Lung (tissue), 17 donors: ENCODE measurements at places on chromosomes 7 and 10. TPM values are rescaled to one million over a fixed set of nuclear protein-coding genes. Genes with fewer than 3 reads are reported as not detected.

DNA sequence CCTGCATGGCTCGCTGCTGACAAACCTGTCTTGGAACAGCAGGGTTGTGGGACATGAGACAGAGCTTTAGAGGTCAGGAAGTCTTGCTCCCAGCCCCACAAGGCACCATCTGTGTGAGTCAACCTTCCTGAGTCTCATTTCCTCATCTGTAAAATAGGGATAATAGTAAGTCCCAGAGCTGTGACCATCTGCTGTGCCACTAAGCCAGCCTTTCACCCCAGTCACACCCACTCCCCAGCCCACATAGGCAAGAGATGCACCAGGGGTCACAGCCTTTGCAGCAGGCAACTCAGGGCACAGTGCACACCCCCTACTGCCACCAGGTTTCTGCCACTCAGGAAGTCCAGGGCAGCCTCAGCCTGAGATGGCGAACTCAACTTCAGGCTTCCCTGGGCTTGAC is 29.4 kb upstream of the CDH23 start:
- no peaks in the 10 kb centered on the region for H3K36me3 ChIP-seq
- peak overlapping the region; percentile 47 for H3K27ac ChIP-seq
- no peak for DNase-seq
- no peak overlapping the region for H3K4me3 ChIP-seq

- no peaks in the 10 kb centered on the region for H3K36me3 ChIP-seq
- no peak for DNase-seq
- H3K4me3 ChIP-seq: no peak overlapping the region
- no peaks in the 10 kb centered on the region for H3K4me1 ChIP-seq
- H3K27me3 ChIP-seq: peaks cover 3% of the 10 kb centered on the region
- no peak overlapping the region for H3K27ac ChIP-seq
Observed at GRCh38 chr10:1873661-1874315, 136.5 kb upstream of the ADARB2 start.

GRCh38 chr10:133334503-133335245 is 2.0 kb downstream of the CALY start:
- H3K36me3 ChIP-seq: no peaks in the 10 kb centered on the region
- DNase-seq: no peak
- H3K27ac ChIP-seq: no peak overlapping the region
- H3K4me3 ChIP-seq: peak overlapping the region; percentile 4

The CRYGN gene
- 0.34 TPM for total RNA-seq

The EMX2 gene
- not detected for total RNA-seq

The SPDYE1 gene
- total RNA-seq: not detected
